NCI-H1092 treated with DMSO at 0.1 percent for 48 hours (cell line): ENCODE measurements at places on chromosomes 12 and 14.

GRCh38 chr12:32502693-32503502 is 103.5 kb downstream of the FGD4 start:
- peak; percentile 14 for DNase-seq

- DNase-seq, result no peak
Measured at GRCh38 chr14:105093431-105094192, 28.4 kb upstream of the GPR132 start.

DNA sequence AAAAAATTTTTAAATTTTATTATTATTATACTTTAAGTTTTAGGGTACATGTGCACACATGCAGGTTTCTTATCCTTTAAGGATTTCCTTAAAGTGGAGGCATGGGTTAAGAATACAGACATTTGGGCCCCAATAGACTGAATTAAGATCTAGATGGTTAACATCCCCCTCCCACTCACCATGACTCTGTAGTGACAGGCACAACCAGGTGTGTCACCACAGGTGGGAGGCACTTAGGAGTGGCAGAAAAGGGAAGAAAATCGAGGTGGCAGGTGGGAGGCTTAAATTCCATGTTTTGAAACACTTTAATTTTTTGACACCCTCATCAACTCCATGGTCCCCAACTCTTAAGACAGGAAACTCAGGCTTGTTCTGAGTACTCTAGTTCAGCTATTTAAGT is 37.6 kb upstream of the GRIP1 start:
- no peak for DNase-seq

DNA sequence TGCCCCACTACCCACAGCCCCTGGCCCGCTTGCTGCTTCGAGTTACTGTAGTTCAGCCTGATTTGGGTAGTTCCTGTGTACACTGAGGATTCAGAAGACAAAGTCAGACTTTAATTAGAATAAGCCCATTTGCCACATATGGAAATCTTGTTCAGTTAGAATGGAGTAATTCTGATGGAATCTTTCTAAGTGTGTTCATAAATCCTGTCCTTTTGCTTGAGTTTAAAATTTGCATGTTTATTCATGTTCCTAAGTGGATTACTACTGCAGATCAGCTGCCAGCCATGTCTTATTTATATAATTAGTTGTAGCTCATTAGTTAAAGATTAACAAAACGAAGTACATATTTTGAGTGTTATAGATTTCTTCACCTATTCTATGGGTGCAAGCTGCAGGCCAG is 504.5 kb downstream of the PCNX1 start:
- no peak for DNase-seq

- DNase-seq, result no peak
Measured at GRCh38 chr12:79982086-79983062, 47.5 kb upstream of the PPP1R12A start.

DNA sequence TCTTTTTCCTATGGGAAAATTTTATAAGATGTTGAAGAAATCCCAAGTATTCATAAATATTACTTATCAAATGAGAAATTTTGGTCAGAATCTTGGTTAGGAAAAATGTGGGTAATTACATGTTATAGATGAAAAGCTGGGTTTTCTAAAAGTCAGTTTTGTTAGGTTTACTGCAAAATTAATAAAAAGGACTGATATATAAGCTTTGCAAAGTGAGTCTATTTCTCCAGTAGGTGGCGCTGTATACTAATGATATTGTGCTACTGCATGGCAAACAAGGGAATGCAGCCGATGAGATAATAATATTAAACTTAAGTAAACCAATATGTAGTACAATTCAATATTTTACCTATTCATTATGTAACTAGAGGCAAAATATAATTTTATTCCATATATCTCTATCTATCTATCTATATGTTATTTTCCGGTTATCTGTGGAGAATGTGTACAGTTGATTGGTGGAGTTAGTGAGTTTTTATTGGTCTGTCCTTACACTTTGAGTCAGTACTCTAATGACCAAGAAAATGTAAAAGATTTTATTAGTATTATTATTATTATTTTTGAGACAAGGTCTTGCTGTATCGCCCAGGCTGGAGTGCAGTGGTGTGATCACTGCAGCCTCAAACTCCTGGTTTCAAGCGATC is 32.9 kb downstream of the MIPOL1 start:
- peak; percentile 82 for DNase-seq

DNA sequence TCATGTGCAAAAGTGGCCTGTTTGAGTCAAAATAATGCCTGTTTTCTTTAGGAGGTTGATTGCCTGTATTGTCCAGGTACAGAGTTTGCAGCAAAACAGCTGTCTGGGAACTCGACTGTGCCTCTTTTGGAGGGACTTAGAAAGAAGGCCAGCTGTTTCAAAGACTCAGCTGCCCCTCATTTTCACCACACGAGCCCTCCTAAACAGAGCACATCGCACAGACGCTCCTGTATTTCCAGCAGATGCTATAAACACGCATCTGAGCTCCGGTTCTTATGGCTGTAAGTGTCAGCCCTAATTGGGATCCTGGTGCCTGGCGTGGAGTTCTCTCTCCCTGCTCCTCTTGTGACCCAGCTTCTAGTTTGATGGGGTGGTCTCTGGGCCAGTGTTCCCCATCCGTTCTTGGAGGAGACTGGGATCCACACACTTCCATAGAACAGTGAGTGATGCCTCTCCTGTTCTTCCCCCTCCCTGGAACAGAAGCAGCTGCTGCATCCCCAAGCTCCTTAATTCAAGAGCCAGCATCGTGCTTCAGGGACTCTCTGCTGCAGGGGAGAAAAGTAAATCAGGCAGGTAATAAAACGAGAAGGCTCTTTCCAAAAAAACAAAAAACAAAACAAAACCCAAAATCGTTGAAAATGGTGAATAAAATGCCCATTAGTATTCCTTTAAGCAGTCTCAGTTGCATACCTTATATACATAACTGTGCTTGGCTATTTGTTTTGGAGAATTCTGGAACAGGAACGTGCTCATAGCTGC is 269.0 kb downstream of the SLC15A4 start:
- DNase-seq, result no peak

- DNase-seq, result no peak
Measured at GRCh38 chr12:121277374-121277759, 19.1 kb downstream of the CAMKK2 start.

DNA sequence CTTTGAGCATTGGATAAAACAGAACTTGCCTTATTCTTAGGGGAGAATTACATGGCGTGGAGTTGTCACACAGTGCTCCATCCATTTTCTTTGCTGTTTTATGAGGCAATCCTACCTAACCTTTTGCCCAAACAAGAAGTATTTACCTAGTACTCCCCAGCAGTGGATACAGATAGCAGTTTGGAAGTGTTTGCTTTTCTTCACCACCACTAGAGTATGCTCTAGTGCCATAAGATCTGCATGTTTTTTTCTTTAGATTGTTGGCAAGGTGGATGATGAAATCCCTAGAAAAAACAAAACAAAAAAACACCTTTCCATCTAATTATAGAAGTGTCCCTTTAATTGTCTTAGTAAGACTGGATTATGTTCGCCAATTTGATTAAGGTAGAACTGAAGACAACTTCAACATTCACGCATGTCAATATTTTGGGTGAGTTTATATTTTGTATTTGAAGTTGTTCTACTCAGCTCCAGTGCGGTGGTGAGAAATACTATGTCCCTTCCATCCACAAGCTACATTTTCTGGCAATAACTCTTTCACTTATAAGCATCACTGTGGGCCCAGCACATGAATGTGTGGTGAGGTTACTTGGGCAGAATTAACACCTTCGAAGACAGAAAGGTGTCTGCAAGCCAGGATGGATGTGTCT is 23.6 kb upstream of the TMEM260 start:
- DNase-seq, result peak; percentile 38

- DNase-seq, result no peak
Measured at GRCh38 chr12:31783996-31784645, 55.3 kb upstream of the AMN1 start.

- DNase-seq, result peak; percentile 5
Measured at GRCh38 chr14:93923626-93924025, 3.5 kb upstream of the FAM181A start.

- no peak for DNase-seq
Measured at GRCh38 chr12:53465679-53466078, 13.8 kb downstream of the PCBP2 start.

GRCh38 chr12:15092826-15093225 is 120.0 kb downstream of the PDE6H start:
- DNase-seq, result no peak

- DNase-seq, result no peak
Measured at GRCh38 chr12:3197131-3197818, 120.1 kb downstream of the TSPAN9 start.

GRCh38 chr14:101135796-101136742 is 232.5 kb upstream of the RTL1 start:
- DNase-seq, result no peak

- DNase-seq, result peak; percentile 41
Measured at GRCh38 chr12:89351489-89352241, 636 bp downstream of the DUSP6 start.

DNA sequence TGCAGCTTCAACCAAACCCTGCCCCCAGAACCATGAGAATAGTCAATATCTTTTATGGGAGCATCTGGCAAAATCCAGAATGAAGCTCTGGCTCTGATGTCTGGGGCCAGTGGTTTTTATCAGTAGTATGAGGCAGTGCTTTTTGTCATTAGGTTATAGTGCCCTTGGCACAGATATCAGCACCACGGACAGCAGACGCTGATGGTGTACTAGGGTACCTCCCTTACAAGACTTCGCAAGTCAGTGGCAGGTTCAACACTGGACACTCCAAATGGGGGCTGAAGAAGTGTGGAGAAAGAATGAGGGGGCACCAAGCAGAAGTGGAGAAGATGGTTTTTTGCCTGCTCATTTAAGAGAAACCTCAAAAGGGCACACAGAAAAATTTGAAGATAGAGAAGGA is 68.2 kb upstream of the E2F7 start:
- no peak for DNase-seq

GRCh38 chr12:15193946-15194345 is 27.3 kb downstream of the RERG start:
- DNase-seq, result no peak

GRCh38 chr12:111068290-111068689 is 147.9 kb upstream of the MYL2 start:
- DNase-seq, result no peak

GRCh38 chr12:33605757-33606156 is 166.1 kb upstream of the SYT10 start:
- DNase-seq, result no peak

- DNase-seq, result no peak
Measured at GRCh38 chr14:106210650-106211049, 684.3 kb downstream of the TMEM121 start.

DNA sequence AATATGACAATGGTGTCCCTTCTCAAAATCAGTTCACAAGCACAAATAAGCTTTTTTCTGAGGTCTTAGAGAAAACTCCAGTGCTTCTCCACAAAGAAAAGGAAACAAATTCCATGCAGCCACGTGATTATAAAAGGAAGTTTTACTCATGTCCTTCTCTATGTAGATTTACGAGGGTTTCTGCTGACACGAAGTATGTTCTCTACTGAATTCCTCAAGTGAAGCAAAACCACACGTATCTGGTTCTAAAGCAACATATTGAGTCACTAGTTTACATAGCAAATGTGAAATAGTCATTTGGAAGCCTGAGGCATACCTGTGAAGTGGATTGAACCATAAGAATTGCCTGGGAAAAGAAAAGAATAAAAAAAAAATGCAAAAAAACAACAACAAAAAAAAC is 31.9 kb downstream of the BMP4 start:
- DNase-seq, result no peak

DNA sequence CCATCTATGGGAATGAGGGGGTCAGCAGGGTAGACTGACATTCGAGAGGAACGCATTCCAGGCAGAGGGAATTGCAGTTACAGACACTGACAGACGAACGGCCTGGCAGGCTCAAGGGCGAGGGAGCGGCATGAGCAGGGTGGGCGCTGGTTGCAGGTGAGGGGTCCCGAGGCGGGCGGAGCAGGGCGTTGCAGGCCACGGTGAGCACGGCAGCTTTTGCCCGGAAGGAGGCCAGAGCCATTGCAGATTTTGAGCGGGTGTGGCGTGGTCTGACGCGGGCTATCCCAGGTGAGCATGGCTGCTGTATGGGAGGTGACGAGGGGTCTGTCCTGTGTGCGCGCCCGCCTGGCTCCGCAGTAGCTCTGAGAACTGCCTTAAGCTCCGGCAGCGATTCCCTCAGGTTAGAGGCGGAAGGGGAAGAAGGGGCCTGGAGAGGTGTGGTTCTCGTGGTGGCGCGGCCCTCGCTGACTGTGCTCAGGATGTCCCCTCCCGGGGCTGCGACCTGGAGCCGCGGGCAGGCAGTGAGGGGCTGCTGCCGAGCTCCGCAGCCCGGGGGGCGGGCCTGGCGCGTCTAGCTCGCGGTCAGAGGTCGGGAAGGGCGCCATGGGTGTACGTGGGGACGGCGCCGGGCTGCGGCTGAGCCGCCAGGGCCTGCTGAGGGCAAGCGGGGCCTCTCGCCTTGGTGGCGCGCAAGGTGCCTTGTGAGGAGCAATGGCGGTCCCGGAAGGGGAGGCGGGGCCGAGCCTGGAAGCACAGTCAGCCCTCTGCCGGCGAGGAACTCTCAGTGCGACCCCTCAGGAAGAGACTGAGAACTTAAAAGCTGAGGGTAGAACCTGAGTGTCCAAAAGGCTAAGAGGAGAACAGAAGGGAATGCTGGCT is 177.1 kb downstream of the CACNA1C start:
- DNase-seq, result no peak

DNA sequence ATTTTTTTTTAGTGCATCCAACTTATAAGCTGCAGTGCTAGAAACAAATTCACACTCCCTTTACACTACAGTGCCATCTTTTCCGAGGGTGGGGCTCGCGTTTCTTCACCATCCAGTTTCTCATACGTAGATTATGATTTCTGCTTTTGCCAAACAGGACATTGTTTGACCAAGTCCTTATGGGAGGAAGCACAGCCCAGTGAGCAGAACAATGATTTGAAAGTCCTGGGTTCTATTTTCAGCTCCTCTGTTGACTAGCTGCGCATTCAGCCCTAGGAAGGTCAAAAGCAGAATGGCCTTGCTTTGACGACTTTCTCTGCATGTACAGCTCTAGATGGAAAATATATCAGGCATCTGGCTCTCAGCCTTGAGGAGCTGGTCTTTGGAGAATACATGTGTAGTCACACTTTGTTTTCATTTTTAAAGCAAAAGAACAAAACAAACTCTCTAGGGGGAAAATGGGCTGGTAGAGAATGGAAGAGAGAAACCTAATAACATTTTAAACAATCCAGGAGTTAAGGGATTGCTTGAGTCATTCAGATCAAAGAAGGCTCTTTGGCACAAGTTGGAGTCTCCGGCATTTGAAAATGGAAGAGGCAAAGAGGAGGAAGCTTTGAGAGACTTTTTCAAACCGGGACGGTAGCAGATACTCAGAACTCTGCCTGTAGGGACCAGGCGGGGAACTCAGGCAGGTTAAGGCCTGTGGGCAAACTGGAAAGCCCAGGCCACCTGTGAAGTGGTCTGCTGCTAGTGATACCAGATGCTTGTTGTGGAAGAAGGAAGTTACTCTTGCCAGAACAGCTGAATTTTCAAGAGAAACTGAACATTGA is 257.3 kb upstream of the PLEKHG7 start:
- no peak for DNase-seq

DNA sequence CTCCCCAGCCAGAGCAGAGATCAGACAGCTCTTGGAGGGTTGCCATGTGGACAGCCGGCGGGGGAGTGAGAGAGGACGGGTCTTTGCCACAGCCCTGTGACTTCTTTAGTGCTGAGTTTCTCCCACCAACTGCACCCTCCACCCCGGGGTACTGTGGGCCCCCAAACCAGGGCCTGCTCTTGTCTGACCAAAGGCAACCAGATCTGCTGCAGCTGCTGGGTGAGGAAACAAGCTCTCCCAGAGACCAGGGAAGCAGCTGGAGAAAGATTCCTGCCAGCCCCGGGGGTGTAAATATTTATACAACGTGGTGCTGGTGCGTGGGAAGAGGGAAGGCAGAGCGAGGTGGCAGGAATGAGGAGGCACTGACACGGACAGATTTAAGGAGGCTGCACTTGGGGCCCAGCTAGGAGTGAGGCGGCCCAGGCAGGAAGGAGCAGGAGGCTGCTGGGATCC is 14.3 kb upstream of the ZFP36L1 start:
- DNase-seq, result peak; percentile 54
